Esophagus squamous epithelium (tissue), 5 donors: ENCODE measurements at places on chromosomes 2 and 18. TPM values are rescaled to one million over a fixed set of nuclear protein-coding genes. Genes with fewer than 3 reads are reported as not detected.

- no peak for DNase-seq
These were observed 12.7 kb upstream of the CDH2 start for GRCh38 chr18:28189400-28190239.

DNA sequence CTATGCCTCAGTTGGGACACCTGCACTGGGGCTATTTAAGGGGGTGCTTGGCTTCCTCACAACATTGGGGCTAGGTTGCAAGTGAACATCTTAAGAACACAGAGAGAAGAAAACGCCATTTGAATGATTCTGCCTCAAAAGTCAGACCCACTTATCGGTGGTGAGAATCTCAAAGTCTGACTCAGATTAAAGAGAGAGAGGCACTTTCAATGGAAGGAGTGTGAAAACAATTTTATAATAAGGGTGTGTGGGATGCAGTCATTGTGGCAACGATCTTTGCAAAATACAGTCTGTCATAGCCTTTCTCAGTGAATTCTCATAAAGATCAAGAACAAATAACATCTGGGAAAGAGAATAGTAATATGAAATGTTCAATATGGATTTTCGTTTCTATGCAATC lies 41.8 kb downstream of the CCDC102B start:
- DNase-seq: no peak

DNA sequence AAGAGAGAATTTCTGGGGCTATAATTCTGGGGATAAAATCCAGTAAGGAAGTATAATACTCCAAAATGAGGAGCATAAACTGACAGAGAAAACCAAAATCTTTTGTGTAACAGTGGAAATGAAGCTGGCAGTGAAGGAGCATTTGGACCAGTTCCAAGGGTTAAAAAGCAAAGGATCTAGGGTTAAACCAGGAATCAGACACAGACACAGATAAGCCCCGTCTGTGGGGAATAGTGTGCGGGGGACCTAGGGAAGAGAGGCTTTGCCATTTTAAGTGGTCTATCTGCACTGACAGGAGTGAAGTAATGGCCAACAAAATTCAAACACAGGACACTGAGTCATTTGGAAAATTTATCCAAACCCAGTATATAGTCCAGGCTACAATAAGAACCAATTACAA lies 23.4 kb downstream of the SAP130 start:
- no peak for DNase-seq

GRCh38 chr18:21115519-21116411 lies 4.2 kb upstream of the ROCK1 start:
- no peak for DNase-seq

GRCh38 chr2:86037141-86037794 lies 68.4 kb downstream of the POLR1A start:
- DNase-seq: no peak

- no peak for DNase-seq
These were observed 3.2 kb downstream of the ID2 start for GRCh38 chr2:8684878-8685696.

IGFBP2 gene
- total RNA-seq: 113 TPM

SERPINB13 gene
- 175 TPM for total RNA-seq

CNGA3 gene
- total RNA-seq: not detected

OSGEPL1 gene
- total RNA-seq: 5.0 TPM

LYPD6B gene
- 3.1 TPM for total RNA-seq

OTOS gene
- total RNA-seq: not detected
